Colonic mucosa (tissue), 4 donors: ENCODE measurements at places on chromosomes 1 and 21. TPM values are rescaled to one million over a fixed set of nuclear protein-coding genes. Genes with fewer than 3 reads are reported as not detected.

DNA sequence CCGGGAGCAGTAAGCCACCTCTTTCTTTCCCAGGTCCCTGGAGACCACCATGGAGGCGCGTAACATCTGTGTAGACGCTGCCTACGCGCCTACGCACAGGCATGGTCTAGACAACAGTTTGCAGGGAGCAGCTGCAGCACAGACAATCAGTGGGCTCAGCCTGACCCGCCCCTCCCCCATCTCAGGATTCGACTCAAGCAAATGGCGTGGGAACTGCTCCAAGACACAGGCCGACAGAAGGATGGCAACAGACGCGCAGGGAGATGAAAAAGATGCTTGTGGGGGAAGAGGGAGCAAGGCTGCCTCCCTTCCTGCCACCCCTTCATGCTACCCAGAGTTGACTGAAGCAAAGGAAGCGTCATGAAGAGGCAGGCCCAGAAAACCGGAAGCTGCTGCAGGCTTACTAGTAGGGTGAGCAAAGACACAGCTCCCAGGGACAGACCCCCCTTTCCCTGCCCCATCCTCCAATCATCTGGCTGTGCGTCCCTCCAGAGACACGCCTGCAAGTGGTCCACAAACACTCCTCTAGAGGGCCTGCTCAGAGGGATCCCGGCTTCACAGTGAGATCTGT lies 19.5 kb downstream of the STK40 start:
- DNase-seq, result no peak

GRCh38 chr1:85219853-85220610 lies 19.2 kb upstream of the SYDE2 start:
- DNase-seq, result no peak

DNA sequence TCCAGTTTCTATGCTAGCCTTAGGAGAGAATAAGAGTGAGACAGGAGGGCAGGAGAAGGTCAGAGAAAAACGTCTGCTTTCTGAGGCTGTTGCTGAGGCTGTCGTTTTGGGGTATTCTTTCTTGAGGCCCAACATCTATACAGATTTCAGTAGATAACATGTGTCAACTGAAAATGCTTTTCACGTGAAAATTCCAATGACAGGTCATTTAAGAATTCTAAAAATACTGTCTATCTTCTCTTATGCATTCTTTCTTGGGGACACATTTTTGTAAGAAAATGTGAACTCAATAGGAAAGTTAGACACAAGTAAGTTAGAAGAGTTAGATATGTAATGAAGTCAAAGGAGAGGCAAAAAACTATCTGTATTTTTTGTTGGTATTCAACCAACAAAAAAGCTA lies 150.8 kb downstream of the TGFB2 start:
- no peak for DNase-seq

- no peak for DNase-seq
Observed at GRCh38 chr1:7671676-7672075, 99.4 kb upstream of the VAMP3 start.

DNA sequence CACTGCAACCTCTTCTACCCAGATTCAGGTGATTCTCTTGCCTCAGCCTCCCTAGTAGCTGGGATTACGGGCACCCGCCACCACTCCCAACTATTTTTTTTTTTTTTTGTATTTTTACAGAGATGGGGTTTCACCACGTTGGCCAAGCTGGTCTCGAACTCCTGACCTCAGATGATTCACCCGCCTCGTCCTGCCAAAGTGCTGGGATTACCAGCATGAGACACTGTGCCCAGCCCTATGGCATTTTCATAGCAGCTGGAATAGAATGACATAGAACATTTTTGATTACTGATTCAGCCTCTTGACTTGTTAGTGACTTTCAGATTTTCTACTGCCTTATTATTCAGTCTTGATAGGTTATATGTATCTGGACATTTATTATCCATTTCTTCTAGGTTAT lies 1046.2 kb downstream of the AMY1C start:
- no peak for DNase-seq

DNA sequence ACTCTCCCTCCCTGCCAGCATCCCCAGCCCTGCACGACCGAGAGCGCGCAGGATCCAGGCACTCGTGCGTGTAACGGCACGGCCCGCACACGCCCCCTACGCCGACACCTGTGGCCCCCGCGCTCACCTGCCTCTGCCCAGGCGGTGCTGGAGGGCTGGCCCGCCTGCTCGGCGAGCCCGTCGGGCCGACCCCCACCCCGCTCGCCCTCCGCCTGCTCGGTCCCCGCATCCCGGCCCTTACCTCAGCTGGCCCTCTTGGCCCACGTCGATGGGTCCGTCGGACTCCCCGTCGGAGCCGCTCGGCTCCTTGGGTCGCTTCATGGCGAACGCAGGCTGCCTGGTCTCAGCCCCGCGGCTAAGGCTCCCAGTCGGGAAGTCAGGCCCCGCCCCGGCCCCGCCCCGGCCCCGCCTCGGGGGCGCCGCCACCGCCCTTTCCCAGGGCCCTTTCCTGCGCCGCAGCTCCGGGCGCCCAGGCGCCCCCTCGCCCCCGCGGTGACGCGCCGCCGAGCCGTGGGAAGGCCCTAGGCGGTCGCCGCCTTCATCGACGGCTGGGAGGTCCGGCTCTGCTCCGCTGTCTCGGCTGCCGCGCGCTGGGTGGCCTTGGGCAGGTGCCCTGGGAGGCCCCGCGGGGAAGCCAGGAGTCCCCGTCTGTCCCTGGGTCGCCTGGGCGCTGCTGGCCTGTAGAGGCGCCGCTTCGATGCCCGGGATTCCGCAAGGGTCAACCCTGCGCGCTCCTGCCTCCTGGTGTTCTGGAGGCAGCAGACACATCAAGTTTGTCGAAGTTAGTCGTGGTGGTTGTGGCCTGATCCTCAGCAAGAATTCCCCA lies at the start of gene HEYL:
Gene HEYL, minus strand, starts transcription at position 339 of the 826 bp plus-strand sequence. Its CDS starts 18 bp downstream, at position 321.
- peak; percentile 77 for DNase-seq

GRCh38 chr1:89536555-89537341 lies 12.1 kb downstream of the LRRC8B start:
- DNase-seq, result no peak

The ENAH gene
- total RNA-seq, result 63.7 TPM
